Sigmoid colon (tissue), 7 donors: ENCODE measurements at places on chromosomes 12 and 14. TPM values are rescaled to one million over a fixed set of nuclear protein-coding genes. Genes with fewer than 3 reads are reported as not detected.

DNA sequence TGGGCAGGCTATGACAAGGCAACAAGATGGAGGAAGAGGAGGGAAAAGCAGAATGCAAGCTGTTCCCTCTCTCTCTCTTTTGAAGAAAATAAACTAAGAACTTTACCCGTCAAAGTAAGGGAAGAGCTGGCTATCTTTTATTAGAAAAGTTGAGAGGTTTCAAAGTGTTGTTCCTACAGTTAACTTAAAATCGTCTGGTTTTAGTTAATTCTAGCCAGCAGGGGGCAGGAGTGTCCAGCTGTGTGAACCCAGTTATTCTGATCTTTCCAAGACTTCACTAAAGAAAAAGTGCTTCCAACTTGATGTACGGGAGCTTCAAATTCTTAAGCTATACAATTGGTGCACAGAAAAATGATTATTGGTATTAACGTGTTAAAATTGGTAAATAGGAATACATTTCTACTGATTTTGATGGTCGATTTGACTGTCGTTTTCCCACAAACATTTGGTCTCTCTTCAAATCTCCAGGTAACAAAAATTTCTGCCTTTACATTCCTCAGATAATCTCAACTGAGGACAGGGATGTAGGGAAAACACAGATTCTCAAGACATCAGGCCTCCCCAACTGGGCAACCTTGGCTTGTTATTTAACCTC, 28.4 kb upstream of the MON2 start:
- H3K27ac ChIP-seq, result no peak overlapping the region
- peaks cover 15% of the 10 kb centered on the region for H3K4me1 ChIP-seq
- no peaks in the 10 kb centered on the region for H3K36me3 ChIP-seq

GRCh38 chr12:63045020-63045860, 105.8 kb downstream of the AVPR1A start:
- no peak overlapping the region for H3K27ac ChIP-seq
- H3K4me1 ChIP-seq, result no peaks in the 10 kb centered on the region
- H3K4me3 ChIP-seq, result no peak overlapping the region
- no peaks in the 10 kb centered on the region for H3K36me3 ChIP-seq
- DNase-seq, result no peak

- H3K36me3 ChIP-seq, result no peaks in the 10 kb centered on the region
- no peak overlapping the region for H3K4me3 ChIP-seq
- H3K27ac ChIP-seq, result no peak overlapping the region
- peaks cover 5% of the 10 kb centered on the region for H3K4me1 ChIP-seq
- H3K27me3 ChIP-seq, result no peaks in the 10 kb centered on the region
Observed at GRCh38 chr12:15677228-15677627, 112.0 kb downstream of the EPS8 start.

DNA sequence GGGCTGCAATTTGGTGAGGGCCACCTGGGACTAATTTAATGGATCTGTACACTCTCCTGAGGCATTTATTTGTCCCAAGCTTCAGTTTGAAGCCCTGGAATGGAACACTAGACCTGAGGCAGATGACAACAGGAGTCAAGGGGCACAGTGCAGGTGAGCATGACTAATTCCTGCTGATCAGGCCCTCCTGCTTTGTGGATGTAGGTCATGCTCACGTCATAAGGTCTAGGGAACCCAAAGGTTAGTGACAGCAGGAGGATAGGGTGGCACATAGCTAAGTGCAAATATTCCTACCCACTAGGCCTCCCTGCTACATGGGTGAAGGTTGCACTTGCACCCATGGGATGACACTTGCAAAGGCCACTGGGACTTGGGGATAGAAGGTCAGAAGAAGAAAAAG, 30.8 kb downstream of the SDR9C7 start:
- H3K4me3 ChIP-seq, result no peak overlapping the region
- H3K27ac ChIP-seq, result no peak overlapping the region
- no peaks in the 10 kb centered on the region for H3K4me1 ChIP-seq

Gene HAL
- 0.39 TPM for polyA plus RNA-seq
